ENCODE measurements at places on chromosomes 7 and 10. TPM values are rescaled to one million over a fixed set of nuclear protein-coding genes. Genes with fewer than 3 reads are reported as not detected.

Gene ABCC2
- total RNA-seq, result 1.9 TPM

Gene DYDC2
- not detected for total RNA-seq

Gene PLEKHS1
- not detected for total RNA-seq

Gene UCN3
- not detected for total RNA-seq

Gene PPP1R17
- 0.36 TPM for total RNA-seq

Gene VWC2
- 0.05 TPM for total RNA-seq

Gene CYP3A7
- 0.18 TPM for total RNA-seq

Gene CCDC71L
- total RNA-seq, result 43.4 TPM

Gene NUTM2A
- 2.6 TPM for total RNA-seq

Gene PNLIPRP1
- not detected for total RNA-seq

GRCh38 chr10:86798611-86799010, 42.2 kb downstream of the BMPR1A start:
- DNase-seq, result no peak

DNA sequence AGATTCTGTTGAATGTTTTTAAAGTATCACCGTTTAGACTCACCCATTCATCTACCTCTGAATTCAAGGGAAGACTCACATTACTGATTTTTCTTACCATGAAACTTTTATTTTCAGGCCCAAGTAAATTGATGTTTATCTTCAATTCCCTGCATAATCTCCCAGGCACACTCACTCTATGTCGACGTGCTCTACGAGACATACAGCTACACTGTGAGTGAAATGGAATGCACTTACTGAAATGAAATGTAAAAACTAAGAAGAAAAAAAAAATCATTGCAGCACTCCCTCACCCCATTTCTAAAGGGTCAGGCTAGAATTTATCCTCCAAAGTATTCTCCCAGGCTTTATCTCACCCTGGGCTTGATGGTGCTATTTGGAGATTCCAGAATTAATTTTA, 987.9 kb downstream of the CCSER2 start:
- DNase-seq, result no peak

GRCh38 chr10:5582736-5583135, 58.0 kb downstream of the CALML3 start:
- DNase-seq, result no peak

- DNase-seq, result no peak
Observed at GRCh38 chr7:132646052-132646451, 69.8 kb upstream of the PLXNA4 start.

GRCh38 chr10:94355841-94356240, 6.9 kb downstream of the NOC3L start:
- DNase-seq, result no peak

- no peak for DNase-seq
Observed at GRCh38 chr10:107614939-107615685, 450.6 kb upstream of the SORCS1 start.

DNA sequence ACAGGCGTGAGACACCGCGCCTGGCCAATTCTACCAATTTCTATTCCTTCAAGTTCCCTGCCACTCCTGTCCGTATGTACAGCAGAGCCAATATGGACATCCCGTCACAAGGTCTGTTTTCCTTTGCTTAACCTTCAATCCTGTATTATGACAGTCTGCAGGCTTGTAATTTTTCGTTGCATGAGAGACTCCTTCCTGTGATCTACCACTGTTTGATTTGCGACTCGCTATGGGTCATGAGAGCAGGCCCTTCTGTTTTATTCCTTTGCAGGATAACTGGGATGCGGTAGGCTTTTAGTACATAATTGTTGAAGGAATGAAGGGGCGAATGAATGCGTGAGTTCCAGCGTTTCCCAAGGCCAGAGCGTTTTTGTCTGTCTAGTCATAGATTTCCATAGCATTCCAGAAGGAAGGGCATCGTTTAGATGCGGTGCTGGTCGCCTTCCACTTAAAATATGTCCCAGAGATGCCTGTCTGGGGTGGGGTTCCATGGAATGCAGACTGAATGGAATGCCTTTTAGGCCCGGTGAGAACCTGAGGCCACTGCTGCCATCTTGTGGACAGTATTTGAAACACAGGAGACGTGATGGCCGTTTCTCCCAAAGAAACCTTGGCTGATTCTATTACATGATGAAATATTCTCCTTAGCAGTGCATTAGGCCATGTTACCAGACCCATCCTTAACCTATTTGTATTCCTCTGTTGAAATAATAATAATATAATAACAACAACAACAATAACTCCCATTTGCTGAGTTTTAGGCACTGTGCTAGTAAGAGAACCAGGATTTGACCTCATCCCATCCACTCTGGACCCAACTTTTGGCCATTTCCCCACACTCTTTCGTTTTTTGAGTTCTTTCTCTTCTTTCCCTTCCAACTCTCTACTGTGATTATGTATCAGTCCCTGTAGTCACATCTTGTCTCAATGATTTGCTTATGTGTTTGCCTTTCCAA, 193.2 kb downstream of the MYOF start:
- DNase-seq, result peak; percentile 76

- DNase-seq, result no peak
Observed at GRCh38 chr7:97513326-97513725, 218.6 kb upstream of the TAC1 start.

DNA sequence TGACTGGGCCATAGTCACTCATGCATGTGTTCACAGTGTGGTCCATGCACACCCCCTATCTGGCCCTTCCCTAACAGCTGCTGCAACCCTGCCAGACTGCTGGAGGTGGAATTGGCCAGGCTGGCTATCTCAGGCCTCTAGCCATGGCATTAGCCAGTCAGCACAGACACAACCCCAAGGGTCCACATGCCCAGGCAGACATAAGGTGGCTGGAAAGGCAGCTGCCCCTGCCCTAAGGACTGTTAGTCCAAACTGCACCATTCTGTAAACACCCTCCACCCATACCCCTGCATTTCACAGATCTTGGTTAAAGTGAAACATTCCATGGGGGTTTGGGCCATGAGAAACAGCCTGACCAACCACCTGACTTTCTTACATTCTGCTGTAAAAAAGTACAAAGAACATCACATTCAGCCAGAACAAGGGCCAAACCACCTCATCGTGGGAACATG, 137.4 kb upstream of the KCNMA1 start:
- no peak for DNase-seq

- no peak for DNase-seq
Observed at GRCh38 chr10:22655312-22655981, 58.9 kb downstream of the PIP4K2A start.

DNA sequence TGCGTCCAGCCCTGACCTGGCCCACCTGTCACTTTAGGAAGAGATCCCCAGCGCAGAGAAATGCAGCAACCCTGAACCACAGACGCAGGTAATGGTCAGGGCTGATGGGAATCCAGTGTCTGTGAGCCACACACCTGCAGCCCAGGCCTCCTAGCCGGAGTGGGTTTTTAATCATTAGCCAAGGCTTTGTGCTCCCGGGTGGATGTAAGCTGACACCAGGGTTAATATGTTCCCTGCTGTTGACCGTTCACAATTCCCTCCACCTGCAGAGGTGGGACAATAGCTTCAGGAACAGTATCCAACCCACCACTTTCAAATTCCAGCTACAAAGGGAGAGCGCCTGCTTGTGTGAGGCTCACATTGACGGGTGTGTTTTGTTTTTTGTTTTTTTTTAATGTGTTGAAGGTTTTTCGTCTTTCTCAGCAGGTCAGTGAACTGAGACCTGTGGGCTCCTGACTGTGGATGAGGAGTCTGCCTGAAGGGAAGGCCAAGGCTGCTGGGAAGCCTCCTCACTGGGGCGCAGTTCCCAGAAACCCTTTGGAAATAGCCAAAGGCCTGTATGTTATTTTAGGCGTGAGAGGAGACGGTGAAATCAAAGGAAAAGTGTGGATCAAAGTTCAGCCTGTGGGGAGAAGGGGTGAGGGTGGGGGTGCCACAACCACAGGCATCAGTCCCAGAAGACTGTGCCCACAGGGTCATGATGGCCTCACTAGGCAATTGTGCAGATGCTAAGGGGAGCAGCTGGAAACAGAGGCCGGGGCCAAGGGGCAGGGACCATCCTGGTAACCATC, 111.1 kb downstream of the TNS3 start:
- DNase-seq, result no peak

DNA sequence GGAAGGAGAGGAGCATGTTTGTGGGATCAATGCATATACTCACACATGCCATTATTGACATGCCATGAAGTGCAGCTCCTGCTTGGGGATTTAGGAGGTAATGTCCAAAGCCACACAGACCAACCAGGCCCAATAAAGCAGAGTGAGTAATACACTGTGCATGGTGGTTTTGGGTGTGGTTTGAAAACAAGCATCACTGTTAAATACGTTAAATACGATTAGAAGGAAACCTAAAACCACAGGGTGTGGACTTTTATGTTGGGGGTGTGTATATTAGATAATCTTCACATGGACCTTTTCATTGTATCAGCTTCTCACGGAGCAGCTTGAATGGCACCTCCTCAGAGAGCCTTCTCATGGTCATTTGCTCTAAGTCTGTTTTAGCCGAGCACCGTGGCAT, 10.4 kb upstream of the EIF3A start:
- DNase-seq, result no peak

GRCh38 chr10:83945982-83946718, 193.2 kb upstream of the GHITM start:
- no peak for DNase-seq

DNA sequence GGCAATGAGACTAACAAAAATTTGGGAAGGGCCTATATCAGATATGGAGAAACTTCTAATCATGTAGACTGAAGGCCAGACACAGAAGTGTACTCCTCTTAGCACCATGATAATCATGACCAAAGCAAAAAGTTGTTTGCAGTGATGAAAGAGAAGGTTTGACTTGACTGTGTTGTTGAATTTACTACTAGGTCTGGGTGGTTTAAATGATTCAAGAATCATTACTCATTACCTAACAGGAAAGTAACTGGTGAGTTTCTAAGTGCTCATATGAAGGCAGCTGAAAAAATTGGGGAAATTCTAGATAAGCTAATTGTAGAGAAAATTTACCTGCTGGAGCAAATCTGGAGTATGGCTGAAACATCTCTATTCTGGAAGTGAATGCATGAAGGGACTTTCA, 451.5 kb upstream of the SORCS1 start:
- no peak for DNase-seq

DNA sequence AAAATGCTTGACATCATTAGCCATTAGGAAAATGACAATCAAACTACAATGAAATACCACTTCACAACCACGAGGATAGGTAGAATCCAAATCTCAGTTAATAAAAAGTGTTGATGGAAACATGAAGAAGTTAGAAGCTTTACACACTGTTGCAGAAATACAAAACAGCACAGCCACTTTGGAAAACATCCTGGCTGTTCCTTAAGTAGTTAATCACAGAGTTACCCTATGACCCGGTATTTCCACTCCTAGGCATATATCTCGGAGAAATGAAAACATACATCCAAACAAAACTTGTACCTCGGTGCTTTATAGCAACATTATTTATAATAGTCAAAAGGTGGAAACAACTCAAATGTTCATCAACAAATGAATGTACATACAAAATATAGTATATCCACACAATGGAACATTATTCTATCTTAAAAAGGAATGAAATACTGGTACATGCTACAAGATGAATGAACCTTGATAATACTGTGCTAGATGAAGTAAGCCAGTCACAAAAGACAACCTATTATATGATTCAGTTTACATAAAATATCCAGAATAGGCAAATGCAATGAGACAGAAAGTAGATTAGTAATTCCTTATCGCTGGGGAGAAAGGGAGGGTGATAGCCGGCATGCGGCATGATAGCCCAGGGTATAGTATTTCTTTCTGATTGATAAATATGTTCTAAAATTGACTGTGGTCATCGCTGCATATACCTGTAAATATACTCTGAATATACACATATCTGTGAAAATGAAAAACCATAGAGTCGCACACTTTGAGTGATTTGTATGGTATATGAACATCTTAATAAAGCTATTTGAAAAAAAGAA, 1.9 kb downstream of the VWDE start:
- DNase-seq, result no peak

DNA sequence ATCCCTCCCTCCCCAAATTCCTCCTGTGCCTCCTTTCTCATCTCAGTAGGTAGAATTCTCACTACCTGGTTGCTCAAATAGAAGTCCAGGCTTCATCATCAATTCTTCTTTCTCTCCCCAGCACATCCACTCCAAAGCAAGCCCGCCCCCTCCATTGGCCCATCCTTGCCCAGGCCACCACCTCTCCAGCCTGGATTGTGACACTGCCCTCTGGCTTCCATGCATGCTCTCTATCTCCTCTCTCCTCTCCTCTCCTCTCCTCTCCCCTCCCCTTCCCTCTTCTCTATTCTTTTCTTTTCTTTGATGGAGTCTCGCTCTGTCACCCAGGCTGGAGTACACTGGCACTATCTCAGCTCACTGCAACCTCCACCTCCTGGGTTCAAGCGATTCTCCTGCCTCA, 144.9 kb downstream of the UBE2H start:
- no peak for DNase-seq

- DNase-seq, result no peak
Observed at GRCh38 chr10:113390896-113391295, 162.0 kb upstream of the HABP2 start.

GRCh38 chr10:89563861-89564478, 28.6 kb upstream of the SLC16A12 start:
- peak; percentile 18 for DNase-seq

DNA sequence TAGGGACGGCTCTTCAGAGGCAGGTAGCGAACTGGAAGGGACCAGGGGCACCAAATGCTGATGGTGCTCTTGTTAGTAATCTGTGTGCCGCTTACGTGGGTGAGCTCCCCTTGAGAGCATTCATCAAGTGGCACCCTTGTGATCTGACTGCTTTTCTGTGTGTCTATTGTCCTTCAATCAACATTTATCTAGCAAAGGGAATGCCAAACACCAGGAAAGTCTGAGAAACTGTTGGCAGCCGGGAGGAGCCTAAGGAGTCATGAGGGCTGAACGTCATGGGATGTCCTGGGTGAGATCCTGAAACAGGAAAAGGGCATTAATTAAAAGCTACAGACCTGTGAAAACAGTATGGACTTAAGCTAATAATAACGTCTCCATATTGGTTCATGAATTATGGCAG, 733.1 kb downstream of the TYW1 start:
- DNase-seq, result no peak

DNA sequence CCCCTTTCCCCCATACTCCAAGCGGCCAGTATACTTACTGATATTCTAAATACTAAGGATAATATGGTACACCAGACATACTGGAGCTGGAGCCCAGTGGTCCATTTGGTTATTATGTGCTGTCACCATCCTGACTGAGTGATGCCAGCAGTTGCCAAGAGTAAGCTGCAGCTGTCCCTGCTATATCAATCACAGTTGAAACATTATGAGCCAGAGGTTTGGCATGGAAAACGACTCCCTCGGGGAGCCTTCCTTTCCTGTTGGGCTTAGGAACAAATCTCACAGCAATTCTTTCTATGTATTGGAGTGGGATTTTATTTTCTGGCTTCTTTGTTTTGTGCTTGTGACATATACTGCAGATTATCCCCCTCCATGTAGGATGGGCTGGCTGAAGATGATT, 32.6 kb downstream of the STRIP2 start:
- no peak for DNase-seq

GRCh38 chr7:157012113-157012547, 1.7 kb upstream of the MNX1 start:
- no peak for DNase-seq

DNA sequence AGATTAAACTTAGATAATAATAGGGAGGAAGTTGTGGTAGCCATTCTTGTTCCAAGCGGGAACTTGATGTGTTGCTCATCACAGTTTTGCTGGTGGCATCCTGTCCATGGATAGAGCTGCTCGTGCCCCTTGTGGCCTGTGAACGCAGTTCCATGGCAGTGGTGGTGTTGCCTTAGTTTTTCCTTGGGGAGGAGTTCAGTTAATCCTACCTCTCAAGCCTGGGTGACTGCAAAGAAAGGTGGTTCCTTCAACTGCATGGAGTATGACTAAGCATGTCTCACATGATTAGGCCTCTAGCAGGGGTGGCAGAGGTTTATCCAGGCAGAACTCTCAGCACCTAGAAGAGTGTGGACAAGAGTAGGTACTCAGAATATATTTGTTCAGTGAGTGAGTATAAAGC, 99.7 kb downstream of the MAPK8 start:
- no peak for DNase-seq

All from endothelial cell (in vitro differentiated cells).